ENCODE measurements at places on chromosomes 4 and X.

DNA sequence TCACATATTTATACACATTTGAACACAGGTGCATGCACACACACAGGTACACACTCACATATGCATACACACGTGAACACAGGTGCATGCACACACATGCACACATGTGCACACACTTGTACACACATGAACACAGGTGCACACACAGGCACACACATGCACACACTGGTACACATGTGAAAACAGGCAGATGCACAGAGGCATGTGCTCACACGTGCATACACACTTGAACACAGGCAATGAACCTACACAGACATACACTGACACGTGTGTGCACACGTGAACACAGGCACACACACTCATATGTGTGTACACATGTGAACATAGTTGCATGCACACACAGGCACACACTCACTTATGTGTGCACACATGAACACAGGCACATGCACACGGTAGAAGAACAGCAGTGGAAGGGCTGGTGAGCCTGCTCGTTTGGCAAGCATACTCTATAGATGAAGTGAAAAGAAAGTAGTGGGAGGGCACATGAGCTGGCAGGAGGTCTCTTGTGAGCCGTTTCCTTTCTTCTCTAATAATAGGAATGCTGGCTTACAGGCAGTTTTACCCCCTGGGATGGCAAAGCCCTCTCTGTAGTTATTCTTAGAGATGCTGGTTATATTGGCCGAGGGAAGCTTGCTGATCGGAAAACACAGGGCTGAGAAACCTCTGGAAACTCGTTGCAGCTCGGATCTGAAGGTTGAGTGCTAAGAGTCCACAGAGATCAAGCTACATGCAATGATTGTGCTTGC, 279.6 kb upstream of the CLNK start:
- DNase-seq, result no peak

DNA sequence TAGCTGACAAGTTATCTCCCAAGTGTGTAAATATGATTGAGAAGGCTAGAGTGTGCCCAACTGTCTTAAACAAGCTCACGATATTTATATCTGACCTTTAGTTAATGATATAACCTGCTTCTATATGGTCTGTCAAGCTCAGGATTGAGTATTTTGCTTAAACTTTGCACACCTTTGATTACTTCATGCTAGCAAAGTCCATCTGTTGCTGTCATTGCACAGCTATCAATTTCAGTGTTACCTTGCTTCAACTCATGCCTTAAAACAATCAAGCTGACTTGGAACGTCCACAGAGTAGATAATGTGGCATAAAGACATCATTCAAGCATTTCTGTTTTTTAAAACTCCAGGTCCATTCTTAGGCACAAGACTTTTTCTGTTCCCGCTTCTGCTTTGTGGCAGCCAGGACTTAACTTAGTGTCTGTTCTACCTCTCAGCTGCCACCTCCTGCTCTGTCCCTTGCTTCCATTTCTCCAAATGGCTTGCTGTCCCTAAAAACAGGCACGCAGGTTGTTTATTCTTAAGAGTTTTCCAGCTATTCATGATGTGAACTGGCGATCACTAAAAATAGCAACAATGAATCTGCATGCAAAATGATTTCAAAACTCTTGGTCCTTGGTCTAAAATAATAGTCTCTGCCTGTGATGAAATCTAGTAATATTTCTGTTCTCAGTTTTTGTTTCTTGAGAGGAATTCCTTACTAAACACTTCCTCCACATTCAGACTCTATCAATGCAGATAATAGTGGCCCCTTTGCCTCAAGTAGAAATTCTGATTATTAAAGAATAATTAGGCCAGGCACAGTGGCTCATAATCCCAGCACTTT, 16.3 kb upstream of the NEIL3 start:
- DNase-seq, result no peak

GRCh38 chr4:107736037-107736436, 16.0 kb upstream of the PAPSS1 start:
- no peak for DNase-seq

- DNase-seq, result no peak
Observed at GRCh38 chrX:47174376-47174775, 19.3 kb upstream of the UBA1 start.

Measured in NCI-H2029 treated with DMSO at 0.1 percent for 48 hours (cell line).